ENCODE measurements at places on chromosomes 5 and 9.

DNA sequence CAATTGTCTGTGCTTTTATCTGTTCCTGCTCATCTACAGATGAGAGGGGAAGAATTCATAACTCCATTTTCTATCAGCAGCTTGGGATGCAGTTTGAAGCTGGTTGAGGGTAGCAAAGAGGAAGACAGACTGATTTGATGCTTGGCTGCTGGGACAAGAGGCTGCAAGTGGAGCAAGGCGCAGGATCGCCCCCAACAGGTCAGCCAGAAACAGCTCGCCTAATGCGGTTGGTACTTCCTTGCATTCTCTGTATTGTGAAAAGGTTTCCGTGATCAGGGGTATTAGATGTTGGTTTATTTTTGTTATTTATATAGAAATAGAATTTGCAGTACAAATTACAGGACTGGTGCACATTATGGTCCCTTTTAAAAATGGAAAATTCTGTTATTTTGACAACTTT lies 40.6 kb downstream of the ZNF883 start:
- DNase-seq, result no peak

GRCh38 chr9:82332018-82332773 lies 343.6 kb downstream of the SPATA31D1 start:
- DNase-seq, result peak; percentile 94

- peak; percentile 69 for DNase-seq
Observed at GRCh38 chr9:19162956-19163355, 35.7 kb upstream of the PLIN2 start.

GRCh38 chr5:65061250-65061973 lies 292.7 kb downstream of the CWC27 start:
- no peak for DNase-seq

DNA sequence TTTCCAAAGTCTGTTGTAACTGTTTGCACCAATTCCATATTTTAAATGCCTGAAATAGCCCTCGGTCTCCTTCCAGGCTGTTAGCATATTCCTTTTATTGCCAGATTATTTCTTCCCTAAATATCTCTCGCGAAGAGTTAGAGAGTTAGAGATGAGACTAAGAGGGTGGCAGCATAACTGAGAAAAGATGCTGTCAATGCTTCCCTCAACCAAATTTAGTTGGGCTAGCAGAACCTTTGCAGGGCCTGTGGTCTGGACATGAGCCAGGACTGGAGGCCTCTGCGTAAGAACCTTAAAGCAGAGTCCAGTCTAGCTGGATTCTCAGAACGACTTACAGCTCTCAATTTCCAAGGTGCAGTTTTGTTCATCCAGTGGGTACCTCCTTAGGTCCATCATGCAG lies 135.9 kb downstream of the GABRB2 start:
- no peak for DNase-seq

GRCh38 chr9:27436234-27436633 lies 87.9 kb upstream of the IFNK start:
- peak; percentile 30 for DNase-seq

DNA sequence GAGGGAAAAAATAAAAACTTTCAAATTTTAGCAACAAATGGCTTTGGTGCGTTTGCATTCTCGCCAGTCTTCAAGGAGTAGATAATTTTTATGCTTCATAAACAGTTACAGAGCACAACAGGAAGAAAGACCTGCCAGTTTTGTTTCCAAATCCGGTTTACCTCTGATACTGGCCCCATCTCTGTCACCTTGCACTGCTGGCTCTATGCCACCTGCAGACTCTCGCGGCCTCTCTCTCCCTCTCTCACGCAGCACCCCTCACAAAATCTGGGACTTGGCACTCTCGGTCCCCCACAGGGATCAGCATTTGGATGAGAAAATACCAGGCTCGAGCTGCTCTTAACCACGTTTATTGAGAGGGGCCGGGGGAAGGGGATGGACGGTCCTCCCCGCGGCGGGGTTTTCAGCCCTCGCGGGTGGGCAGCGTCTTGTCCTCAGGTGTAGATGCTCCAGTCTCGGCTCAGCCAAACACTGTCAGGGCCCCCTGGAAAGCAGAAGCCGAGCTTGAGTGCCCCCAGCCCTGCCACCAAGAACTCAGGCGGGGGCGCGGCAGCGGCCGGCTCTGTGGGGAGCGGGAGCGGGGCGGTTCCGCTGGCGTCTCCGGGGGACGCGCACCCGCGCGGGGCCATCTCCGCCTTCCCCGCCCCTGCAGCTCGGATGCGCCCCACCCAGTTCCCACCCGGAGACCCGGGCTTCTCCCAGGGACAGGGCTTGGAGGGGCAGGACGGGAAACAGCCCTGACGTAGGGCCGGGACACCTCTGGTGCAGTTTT lies 1.3 kb downstream of the SCGB3A1 start:
- DNase-seq, result no peak

- peak; percentile 71 for DNase-seq
Observed at GRCh38 chr9:136840877-136841645, 1.2 kb upstream of the AJM1 start.

DNA sequence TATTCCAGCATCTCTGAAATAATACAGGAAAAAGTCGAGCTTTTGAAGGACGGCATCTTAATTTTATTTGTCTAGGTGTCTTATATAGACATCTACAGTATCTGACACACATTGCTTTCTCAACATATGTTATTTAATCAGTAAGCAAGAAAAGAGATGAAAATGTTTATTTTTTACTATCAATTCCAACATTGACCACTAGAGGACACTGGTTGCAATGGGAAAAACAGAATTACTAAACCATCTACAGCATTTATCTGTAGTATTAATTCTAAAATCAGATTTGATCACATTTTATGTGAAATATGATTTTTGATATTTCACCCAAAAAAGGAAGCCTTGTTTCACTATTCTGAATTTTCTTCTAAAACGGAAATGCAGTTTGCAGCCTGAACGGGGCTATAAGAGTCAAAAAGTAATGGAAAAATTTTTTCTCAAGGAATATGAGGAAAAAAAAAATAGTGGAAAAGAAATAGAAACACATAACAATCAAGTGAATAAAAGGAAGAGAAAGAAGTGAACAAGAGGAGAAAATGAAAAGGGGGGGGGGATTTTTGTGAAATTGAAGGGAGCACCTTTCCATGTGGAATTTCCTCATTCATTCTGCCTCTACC lies 98.6 kb downstream of the OSTF1 start:
- no peak for DNase-seq

DNA sequence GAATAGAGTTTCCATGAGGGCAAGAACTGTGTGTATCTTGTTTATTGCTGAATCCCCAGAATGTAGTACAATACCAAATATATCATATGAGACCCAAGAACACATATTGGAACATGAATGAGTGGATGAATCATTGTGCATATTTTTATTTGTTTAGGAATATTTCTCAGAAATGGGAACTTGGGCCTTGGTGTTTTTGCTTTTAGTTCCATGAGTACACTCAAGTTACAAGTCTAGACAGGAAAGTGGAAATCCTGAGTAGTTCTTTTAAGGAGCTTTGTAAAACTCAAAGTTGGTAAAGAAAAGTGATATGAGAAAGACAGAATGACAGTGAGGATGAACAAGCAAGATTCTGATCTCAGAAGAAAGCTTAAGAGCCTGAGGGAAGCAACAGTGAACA lies 647.0 kb downstream of the EFNA5 start:
- no peak for DNase-seq

DNA sequence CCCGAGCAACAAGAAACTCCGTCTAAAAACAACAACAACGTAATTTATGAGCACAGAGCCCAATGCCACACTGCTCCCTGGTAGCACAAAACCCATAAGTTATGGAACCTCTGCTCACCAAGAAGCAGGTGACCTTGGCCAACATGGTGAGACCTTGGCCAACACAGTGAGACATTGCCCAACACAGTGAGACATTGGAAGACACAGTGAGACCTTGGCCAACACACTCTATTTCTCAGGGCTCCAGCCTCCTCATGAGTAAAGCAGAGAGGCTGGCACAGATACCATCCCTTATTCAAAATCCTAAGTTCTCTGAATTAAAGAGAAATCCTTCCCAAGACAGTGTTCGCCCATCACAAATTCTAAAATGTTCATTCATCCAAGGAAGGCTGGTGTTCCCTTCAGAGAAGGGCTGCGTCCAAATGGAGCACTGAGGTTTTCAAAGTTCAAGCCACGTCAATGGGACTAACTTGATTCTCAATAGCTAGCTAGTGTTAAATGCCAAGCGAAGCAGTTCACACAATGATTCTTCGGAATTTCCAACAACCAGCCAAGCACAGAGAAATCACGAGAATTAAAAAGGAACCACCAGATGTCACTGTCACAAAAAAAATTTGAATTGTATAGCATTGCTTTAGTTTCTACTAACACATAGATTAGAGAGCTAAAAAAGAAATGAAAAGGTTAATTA lies 29.5 kb downstream of the TTC39B start:
- peak; percentile 78 for DNase-seq

- peak; percentile 14 for DNase-seq
Observed at GRCh38 chr9:105401651-105402050, 46.2 kb upstream of the FSD1L start.
